ENCODE measurements at places on chromosomes 12 and 14.

GRCh38 chr14:37021390-37021789, 151.0 kb downstream of the SLC25A21 start:
- no peak for DNase-seq

- no peak for DNase-seq
Measured at GRCh38 chr14:55129086-55129427, at the start of gene LGALS3. Gene LGALS3 (plus strand): TSS chr14:55129252. CDS start chr14:55137374, 8,122 bp downstream.

GRCh38 chr12:106446419-106447092, 89.0 kb downstream of the POLR3B start:
- DNase-seq = peak; percentile 12

DNA sequence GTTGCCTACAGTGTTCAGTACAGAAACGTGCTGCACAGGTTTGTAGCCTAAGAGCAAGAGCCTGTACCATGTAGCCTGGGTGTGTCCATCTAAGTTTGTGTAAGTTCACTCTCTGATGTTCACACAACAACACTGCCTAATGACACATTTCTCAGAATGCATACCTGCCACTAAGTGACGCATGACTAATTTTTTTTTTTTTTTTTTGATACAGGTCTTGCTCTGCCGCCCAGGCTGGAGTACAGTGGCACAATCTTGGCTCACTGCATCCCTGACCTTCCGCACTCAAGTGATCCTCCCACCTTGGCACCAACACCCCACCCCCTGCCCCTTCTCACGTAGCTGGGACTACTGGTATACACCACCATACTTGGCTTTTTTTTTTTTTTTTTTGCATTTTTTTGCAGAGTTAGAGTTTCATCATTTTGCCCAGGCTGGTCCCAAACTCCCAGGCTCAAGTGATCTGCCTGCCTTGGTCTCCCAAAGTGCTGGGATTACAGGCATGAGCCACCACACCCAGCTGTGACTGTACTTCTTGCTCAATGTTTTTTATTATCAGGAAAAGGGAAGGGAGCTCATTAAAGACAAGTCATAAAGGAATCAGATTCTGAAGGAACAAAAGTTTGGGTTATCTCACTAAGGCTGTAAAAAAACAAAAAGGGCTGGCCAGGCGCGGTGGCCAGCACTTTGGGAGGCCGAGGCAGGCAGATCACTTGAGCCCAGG, 10.0 kb upstream of the CDC42BPB start:
- DNase-seq = no peak

- no peak for DNase-seq
Measured at GRCh38 chr14:72685456-72685855, 208.4 kb downstream of the DPF3 start.

DNA sequence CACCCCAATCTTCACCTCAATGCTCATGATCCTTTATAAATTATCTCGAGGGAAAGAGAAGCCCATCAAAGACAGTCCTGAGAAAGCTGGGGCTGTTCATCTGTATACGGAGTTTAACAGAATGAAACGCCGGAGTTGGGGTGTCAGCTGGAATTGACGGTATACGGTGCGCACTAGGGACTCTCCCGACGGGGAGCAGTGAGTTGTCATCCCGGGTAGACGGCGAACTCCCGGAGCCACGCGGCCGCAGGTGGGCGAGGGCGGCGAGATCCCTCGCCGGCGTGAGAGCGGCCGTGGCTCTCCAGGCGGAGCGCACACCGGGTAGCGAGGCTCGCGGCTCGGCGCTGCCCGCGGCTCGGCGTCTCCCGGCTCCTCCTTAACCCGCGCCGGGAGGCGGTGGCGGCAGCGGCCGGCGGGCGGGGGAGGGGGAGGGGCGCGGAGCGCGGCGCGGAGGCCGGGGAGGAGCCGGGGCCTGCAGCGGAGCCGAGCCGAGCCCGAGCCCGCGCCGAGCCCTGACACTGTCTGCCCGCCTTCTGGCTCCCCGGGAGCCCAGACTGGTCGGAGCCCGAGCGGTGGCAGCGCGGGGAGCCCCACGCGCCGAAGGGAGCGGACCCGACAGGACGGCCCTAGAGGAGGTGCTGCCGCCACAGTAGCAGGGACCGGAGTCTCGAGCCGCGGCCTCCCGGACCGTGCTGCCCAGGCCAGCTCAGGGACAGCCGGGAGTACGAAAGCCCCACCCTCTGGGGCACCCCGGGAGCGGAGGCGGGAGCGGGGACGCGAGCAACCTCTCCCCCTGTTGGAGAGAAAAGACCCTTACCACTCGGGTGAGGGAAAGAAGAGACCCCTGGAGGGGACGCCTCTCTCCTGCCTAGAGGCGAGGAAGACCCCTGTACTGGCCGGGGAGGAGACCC, at the start of gene FOXJ2:
TSS of gene FOXJ2 (plus strand) at position 475 of the 911 bp plus-strand sequence. CDS start 7,117 bp downstream, outside the sequence.
- DNase-seq = peak; percentile 62

DNA sequence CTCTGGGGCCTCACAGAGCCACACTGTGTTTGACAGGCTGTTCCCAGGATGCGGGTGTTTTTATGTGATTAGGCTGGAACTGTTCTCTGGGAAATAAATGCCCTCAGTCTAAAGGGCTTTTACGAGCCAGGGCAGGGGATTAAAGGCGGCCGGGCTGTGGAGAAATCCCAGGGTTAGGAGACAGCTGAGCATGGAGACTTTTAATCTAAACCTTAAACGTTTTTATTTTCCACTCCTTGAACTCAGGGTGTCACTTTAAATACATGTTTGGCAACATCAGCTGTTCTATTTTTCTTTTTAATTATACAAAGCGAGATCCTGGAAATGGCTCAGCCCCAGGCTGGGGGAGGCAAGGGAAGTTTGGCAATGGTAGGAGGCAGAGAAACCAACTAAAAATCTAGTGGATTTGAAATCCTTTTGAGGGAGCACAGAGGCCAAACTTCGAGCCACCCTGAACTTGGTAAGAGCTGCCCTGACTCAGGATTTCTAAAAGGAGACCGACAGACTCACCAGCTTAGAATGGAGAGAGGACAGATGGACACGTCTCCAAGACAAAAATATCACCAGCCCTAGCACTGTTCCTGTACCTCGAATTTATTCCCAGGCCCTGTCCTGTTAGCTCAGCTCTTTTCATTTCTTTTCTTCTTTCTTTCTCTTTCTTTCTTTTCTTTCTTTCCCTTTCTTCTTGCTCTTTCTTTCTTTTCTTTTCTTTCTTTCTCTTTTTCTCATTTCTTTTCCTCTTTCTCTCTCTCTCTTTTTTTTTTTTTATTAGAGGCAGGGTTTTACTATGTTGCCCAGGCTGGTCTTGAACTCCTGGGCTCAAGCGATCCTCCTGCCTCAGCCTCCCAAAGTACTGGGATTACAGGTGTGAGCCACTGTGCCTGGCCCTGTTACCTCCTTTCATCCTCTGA, 15.8 kb upstream of the ORAI1 start:
- DNase-seq = no peak

- no peak for DNase-seq
Measured at GRCh38 chr12:21292111-21292510, 42.6 kb downstream of the SLCO1A2 start.

- DNase-seq = no peak
Measured at GRCh38 chr14:49984424-49984823, 91.5 kb downstream of the ARF6 start.

DNA sequence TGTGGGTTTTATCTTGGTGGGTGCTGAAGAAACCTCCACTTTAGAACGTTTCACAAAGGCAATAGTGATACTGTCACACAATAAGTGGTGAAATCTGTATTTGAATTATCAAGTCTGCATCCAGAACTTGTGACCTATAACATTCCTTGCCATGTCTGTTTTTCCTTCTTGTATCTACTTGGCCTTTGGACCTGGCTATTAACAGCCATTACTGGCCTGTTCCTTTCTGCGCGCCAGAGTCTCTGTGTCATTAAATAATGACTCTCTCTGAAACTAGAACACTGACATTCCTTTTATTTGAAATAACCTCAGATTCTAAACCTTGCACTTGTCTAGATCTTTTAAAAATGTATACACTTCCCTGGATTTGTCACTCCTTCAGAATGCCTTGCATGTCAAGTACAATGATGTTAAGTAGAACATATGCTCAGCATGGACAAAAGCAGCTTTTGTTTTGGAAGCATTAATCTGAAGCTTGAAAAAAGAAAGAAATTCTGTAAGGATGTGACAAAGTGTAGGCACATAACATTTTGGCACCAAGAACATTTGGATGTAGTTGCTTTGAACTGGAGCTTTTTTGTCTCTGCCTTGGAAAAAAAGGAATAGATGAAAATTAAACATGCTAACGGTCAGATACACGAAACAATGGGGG, 95.5 kb upstream of the RPL10L start:
- no peak for DNase-seq

DNA sequence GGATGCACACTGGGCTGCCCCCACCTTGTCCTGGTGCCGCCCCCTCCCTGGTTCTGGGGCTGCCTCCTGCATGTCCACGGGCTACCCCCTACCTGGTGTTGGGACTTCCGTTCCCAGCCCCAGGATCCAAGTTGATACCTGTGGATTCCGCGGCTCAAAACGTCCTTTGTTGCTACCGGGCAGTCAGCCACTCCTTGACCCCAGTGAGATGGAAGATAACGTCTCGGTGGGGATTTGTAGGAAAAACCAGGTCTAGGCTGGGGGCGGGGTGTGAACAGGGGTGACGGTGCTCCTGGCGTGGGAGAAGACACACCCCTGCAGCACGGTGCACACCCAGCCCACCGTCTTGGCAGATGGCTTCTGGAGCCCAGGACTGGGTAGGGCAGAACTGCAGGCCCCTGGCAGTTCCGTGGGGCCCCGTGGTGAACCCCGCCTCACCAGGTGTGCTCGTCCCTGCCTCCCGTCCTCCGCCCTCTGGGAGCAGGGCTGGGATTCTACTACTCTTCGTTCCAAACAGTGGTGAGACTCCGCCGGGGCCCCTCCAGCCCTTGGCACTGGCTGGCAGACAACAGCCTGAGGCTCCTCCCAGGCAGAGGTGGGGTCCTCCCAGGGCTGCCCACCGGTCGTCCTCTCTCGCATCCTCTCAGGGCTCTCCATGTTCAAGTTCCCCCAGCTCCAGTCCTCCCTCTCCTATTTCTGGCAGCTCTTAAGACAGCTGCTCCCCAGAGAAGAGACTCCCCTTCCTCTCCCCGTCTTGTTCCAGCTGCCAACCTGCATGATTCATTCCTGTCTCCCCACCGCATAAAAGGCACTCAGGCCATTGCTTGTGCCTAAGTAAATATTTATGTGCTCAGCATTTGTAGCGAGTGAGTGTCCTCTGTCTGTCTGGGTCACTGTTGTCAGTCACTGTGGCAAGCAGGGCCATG, 75.5 kb downstream of the FBXL14 start:
- DNase-seq = no peak

DNA sequence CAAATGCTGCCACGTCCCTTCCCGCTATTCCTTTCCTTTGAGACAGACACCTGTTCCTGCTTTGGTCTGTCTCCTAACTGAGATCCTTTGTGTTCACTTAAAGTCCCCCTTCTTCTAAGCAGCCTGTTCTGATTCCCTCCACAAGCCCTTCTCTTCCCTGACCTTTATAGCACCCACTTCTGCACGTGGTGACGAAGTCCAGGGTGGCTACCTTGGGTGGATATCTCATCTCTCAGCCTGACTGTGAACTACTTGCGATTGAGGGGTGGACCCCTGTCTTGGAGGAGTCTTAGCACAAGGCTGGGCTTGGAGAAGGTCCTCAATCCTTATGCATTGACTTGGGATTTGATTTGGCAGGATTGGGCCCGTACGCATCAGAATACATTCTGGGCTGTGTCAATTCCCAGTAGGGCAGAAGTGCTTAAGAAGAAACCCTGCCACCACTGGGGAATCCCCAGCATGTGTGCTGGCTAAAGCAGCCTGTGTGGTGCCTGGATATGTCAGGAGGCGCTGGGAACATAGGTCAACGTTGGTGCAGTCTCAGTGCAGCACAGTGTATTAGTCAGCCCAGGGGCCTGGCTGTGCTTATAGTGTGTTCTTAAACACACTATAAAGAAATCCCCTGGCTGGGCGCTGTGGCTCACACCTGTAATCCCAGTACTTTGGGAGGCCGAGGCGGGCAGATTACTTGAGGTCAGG, 23.6 kb downstream of the KRT80 start:
- DNase-seq = no peak

GRCh38 chr14:101350021-101350420, 211.3 kb upstream of the DIO3 start:
- no peak for DNase-seq

- no peak for DNase-seq
Measured at GRCh38 chr12:88437226-88437625, 143.0 kb downstream of the KITLG start.

DNA sequence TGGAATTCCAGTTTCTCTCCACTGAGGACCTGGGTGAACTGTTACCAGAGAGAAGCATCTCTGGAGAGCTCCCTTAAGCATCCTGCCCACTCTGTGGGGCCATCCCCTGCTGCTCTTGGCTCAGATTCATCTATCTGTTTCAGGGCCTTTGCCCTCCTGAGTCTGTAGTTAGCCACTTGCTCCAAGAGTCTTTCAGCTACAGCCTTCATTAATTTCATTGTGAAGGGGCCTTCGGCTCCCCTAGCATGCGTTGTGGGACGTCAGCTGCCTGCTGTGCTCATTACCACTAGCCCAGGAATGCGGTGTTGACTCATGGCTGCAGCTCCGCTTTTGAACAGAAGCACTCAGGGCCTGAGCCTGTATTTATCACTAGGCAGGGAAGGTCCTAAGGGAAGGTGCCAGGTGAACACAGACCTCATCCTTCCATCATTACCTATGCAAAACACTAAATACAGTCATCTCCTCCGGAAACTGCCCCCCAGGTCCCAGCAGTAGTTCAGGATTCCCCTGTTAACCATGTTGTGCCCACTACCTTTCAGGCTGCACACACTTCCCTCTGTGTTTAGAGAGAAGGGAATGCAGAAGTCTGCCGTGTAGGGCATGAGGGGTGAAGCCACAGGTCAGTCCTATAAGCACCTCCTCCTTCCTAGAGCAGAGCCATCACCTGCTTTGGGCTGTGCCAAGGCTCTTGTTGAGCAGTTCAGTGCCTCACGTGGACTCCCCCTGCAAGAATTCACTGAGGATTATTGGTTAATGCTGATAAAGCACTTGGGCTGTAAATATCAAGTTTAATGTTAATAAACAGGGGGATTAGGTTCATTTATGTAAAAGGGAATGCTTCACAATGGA, 191.4 kb downstream of the CACNA1C start:
- no peak for DNase-seq

GRCh38 chr14:77808250-77808649, 8.3 kb downstream of the ADCK1 start:
- no peak for DNase-seq
